ENCODE measurements at places on chromosomes 5 and 9.
A peak's percentile ranks its signal among the peaks of the same experiment; 100 is the strongest.

GRCh38 chr5:62460578-62460983 lies 48.0 kb downstream of the IPO11 start:
- DNase-seq: peak; percentile 84

DNA sequence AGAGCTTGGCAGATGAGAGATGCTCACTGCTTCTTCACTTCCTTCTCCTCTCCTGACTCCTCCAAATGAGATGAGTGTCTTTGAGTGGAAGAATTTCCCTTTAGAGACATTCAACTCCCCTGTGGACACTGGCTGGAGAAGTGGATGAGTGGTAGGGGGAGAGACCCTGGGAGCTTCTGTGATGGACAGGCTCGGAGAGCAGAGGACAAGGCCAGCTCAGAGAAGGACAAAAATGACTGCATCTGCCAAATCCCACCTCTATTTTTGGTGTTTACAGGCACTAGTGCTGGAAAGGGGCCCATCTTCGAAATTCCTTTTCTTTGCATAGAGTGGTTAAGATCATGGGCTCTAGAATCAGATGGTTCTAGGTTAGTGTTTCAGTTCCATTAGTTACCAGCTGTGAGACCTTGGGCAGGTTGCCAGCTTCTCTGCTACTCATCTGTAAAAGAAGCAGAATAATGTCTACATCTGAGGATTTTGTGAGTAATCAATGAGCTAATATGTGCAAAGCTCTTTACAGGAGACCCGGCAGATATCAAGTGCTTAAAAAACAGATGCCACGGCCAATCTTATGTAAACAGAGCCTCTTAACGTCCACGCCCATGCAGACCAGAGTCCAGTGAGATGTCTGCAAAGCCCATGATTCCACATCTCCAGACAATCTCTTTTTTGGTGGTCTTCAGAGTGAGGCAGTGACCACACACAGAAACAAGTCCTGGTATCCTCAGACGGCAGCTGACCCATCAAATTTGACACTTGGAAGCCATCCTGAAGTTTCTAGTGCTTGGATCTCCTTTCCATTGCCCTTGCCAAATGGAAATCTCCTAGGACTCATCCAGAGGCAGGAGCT lies 13.6 kb upstream of the COL27A1 start:
- no peak for DNase-seq

DNA sequence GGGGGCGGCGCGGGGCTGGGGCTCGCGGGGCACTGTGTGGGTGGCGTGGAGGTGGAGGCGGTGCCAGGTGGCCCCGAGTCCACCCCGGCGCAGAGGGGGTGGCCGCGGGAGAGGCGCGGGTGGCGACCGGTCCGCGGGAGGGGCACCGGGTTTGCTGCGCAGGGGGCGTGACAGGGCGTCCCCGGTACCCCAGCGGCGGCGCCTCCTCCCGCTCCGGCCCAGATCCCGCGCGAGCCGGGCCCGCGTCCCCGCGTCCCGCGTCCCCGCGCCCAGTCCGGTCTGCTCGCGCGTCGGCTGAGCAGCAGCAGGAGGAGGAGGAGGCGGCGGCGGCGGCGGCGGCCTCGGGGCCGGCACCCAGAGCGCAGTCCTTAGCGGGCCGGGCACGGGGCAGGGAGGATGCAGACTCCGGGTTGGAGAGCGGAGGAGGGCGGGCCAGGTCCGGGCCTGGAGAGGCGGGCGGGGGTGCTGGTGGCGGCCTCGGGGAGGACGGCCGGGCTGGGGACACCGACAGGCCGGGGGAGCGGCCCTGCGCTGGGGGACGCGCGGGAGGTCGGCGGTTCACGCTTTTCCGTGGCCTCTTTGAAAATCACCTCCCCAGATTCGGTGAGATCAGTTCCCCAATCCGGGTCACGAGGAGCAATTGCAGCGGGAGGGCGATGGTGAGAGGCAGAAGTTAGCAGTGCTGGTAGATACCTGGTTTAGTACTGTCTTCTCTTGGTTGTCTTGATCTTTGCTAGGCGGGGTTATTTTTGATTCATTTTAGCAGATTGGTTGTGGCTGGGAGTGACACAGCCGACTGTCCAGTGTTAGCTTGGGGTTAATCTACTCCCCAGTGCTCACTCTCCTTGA lies 1.7 kb downstream of the TRIO start:
- DNase-seq: peak; percentile 89

DNA sequence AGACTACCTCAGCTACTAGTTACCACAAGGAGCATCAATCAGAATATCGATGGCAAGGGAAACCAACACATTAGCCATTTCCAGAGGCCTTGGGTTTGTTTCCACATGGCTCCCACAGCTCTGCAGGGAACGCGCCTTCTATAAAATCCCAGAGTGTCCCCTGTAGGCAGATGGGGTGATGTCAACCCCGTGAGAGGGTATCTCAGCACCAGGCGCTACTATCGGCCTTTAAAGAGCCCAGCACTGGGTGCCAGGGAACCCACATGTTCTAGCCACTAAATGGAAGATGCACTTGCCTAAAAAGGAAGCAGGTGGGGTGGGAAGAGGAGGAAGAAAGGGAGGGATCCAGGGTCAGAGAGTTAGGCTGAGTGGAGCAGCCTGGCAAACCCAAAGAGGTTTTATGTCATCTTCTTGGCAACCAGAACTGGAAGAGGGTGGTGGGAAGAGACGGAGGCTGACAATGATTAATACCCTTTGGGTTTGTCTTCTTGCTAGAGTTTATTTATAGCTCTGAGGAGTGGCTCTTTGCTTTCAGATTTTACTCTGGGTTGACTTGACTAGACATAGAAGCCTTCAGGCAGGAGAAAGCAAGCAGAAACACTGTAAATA lies 19.9 kb downstream of the MACROH2A1 start:
- no peak for DNase-seq

DNA sequence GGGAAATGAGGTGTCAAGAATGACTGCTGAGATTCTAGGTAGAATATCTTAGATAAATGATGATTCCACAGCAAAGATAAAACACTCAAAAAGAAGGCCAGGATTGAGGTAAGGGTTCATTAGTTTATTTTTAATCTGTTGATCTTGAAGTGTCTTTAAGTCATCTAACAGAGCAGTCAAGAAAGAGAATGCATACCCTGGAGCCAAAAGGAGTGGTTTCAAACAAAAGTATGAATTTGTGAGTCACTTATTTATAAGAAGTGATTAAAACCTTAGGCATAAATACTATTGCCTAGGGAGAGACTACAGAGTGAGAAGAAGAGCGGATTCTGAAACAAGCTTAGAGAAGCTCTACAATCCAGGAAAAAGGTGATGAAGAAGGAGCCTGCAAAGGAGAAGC lies 541.0 kb downstream of the DTWD2 start:
- DNase-seq: no peak

DNA sequence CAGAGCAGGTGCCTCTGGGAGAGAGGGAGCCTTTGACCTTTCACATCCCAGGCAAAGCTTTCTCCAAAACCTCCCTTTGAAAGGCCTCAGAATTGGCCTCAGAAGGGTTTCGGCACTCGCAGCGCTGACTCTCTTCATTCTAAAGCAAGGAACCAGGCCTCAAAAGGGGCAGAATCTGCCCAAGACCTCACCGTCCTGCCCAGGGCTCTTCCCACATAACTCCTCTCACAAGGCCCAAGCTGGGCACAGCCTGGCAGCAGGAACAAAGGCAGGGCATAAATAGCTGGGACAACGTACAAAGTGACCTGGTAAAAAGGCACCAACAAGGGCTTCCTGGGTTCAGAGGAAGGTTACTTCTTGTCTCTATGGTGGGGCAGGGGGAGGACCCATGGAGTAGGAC lies 166.3 kb upstream of the FSTL4 start:
- DNase-seq: no peak

GRCh38 chr5:165263536-165263935 lies 1758.1 kb downstream of the MAT2B start:
- no peak for DNase-seq

DNA sequence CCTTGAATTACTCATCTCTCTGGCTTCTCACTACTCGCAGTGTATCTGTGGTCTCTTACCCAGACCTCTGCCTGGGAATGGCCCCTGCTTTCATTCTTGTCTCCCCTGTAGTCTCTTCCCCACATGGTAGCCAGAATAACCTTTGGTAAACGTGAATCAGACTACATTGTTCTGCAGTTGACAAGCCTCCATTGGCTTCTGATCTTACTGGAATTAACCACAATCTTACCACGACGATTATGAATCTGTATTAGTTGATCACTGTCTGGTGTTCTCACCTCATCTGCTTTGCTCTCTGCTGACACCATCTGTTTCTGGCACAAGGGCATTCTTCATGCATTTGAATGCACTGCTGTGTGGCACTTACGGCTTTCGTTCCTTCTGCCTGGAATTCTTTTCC lies 781.2 kb downstream of the MTRR start:
- DNase-seq: no peak

- no peak for DNase-seq
These were observed 3.3 kb downstream of the LCN8 start for GRCh38 chr9:136754626-136755301.

- DNase-seq: no peak
These were observed 82.8 kb upstream of the TLE1 start for GRCh38 chr9:81772144-81772543.

DNA sequence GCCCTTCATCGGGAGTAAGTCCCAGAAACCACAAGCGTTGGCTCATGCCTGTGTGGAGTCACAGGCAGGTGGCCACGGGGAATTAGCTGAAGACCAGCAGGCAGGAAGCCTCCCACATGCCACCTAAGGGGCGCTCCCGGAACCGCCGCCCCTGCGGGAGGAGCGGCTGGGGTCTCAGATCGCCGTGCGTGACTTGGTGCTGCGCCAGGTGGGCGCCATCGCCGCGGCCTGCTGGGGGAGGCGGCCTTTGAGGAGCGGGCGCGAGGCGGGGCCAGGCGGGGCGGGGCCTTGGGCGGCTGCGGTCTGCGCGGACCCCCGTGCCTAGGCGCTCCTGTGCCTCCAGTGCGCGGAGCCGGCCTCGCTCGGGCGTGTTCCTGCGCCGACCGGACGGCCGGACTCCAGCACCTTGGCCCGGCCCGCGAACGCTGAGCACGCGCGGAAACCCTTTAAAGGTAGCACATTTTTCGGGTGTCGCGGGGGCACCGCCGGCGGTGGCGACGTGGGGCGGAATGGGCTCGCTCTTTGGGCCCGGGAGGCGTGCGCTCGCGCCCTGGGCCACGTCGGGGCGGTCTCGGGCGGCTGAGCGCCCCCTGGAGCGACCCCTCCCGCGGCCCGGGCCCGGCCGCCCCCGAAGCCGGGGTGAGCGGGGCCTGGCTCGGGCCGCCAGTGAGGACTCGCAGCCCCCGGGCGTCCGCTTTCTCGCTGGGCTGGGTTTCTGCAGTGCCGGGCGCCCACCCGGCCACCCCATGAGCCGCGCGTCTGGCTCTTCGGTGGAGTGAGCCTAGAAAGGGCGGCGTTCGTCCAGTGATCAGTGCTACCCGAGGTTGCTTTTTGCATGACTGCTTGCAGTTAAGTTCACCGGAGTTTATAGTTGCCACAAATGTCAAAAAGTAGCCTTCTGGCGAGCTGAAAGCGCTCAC lies 24.5 kb downstream of the LECT2 start:
- DNase-seq: peak; percentile 11

Measured in hematopoietic multipotent progenitor cell treated with erythropoietin and hydrocortisone succinate and interleukin-3 and kit ligand, for 4 days (in vitro differentiated cells).